Breast epithelium (tissue), 4 donors: ENCODE measurements at places on chromosomes 1 and 21. TPM values are rescaled to one million over a fixed set of nuclear protein-coding genes. Genes with fewer than 3 reads are reported as not detected.

GRCh38 chr1:147815503-147815902, 55.1 kb upstream of the GJA5 start:
- no peak overlapping the region for H3K27ac ChIP-seq
- no peaks in the 10 kb centered on the region for H3K36me3 ChIP-seq
- H3K27me3 ChIP-seq: no peaks in the 10 kb centered on the region
- no peaks in the 10 kb centered on the region for H3K4me1 ChIP-seq
- no peak overlapping the region for H3K4me3 ChIP-seq
- DNase-seq: no peak

Gene STUM
- total RNA-seq: 2.2 TPM

- H3K4me1 ChIP-seq: no peaks in the 10 kb centered on the region
- H3K4me3 ChIP-seq: no peak overlapping the region
- DNase-seq: no peak
Observed at GRCh38 chr1:60461925-60462595, 388.5 kb upstream of the C1orf87 start.

DNA sequence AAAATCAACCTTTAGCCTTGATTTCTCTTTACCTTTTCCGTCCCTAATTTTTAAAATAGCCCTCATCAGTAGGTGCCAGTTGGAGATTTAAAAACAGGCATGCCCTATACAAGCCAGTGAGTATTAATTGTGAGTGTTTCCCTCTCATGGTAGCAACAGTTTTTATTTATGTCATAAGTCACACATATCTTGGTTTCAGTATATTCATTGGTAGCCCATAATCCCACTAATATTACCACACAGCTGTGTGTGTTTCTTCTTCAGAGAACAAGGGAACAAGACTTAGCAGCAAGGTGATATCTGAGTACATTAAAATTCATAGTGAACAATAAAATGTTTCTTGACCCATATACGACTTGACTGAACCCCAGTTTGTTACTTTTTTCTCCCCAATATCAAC, 68.6 kb upstream of the HSPA13 start:
- H3K36me3 ChIP-seq: no peaks in the 10 kb centered on the region
- H3K27me3 ChIP-seq: no peaks in the 10 kb centered on the region
- no peak for DNase-seq

Gene CCDC190
- total RNA-seq: not detected

Gene MFSD2A
- 61.5 TPM for total RNA-seq

GRCh38 chr1:121525355-121525754, 340.6 kb downstream of the SRGAP2C start:
- no peak overlapping the region for H3K27ac ChIP-seq
- H3K4me1 ChIP-seq: no peaks in the 10 kb centered on the region
- H3K4me3 ChIP-seq: no peak overlapping the region
- H3K27me3 ChIP-seq: no peaks in the 10 kb centered on the region

DNA sequence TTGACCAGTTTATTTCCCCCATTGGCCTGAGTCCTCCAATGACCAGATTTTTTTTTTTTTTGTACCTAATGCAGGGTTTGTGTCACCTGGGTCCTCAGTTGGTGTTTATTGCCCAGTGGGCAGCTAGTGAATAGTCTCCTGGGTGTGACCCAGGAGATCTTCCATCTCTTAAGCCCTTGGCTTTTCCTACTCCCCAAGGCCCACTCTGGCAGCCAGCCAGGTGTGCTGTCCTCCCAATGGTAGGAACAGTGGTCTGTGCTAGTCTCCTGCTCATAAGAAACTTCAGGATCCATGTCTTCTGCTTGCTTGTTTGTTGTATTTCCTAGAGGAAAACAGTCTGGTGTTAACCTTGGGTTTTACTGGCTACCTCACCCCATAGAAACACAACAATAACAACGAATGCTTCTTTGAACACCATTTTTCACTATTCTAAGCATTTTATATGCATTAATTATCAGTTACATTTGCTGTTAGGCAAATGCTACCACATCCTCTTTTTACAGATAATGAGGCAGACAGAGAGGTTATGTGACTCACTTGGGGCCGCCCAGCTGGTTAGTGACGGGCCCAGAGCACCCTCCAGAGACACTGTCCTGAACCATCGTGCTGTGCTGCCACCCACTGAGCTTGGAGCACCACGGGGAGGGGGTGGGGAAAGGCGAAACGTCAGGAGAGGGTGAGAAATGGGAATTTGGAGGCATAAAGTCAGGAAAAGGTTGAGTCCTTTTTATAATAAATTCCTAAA, 107.5 kb downstream of the HIVEP3 start:
- H3K27ac ChIP-seq: no peak overlapping the region
- H3K27me3 ChIP-seq: no peaks in the 10 kb centered on the region
- H3K4me3 ChIP-seq: no peak overlapping the region
- no peaks in the 10 kb centered on the region for H3K4me1 ChIP-seq
- no peak for DNase-seq

GRCh38 chr21:34537838-34538237, 25.8 kb upstream of the KCNE1 start:
- H3K27me3 ChIP-seq: no peaks in the 10 kb centered on the region
- no peak for DNase-seq
- no peaks in the 10 kb centered on the region for H3K36me3 ChIP-seq
- H3K4me3 ChIP-seq: no peak overlapping the region
- no peaks in the 10 kb centered on the region for H3K4me1 ChIP-seq
- no peak overlapping the region for H3K27ac ChIP-seq

- H3K36me3 ChIP-seq: no peaks in the 10 kb centered on the region
- peaks cover under 1% of the 10 kb centered on the region for H3K27me3 ChIP-seq
- no peaks in the 10 kb centered on the region for H3K4me1 ChIP-seq
- no peak overlapping the region for H3K4me3 ChIP-seq
- no peak overlapping the region for H3K27ac ChIP-seq
Observed at GRCh38 chr1:152442301-152442700, 28.2 kb upstream of the CRNN start.

Gene UTS2
- not detected for total RNA-seq

- no peak overlapping the region for H3K4me3 ChIP-seq
- DNase-seq: no peak
- no peak overlapping the region for H3K27ac ChIP-seq
- no peaks in the 10 kb centered on the region for H3K36me3 ChIP-seq
Observed at GRCh38 chr1:211932231-211932932, 101.8 kb upstream of the LPGAT1 start.

Gene EDN2
- total RNA-seq: 2.3 TPM

DNA sequence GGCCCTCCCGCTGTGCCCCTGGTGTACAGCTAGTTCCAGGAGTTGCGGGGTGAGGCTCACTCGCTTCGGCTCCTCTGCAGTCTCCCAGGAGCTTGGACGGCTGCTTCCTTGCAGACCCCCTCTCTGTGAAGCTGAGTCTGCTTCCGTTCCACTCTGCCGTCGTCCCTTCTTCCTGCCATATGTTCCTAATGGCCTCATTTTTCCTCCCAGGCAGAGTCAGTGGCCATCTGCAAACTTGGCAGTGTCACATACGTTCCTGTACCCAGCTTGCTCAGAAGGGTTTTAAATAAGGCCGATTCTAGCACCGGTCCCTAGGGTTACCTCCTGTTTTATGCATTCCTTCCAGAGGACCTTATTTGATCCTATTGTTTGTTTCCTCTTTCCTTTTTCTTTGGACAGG, 21.3 kb downstream of the ACTL8 start:
- H3K27ac ChIP-seq: no peak overlapping the region
- H3K36me3 ChIP-seq: no peaks in the 10 kb centered on the region
- H3K27me3 ChIP-seq: no peaks in the 10 kb centered on the region
- DNase-seq: no peak
- no peaks in the 10 kb centered on the region for H3K4me1 ChIP-seq

GRCh38 chr1:62295921-62296491, 23.2 kb downstream of the KANK4 start:
- DNase-seq: no peak
- H3K27ac ChIP-seq: peak overlapping the region; percentile 26
- H3K27me3 ChIP-seq: no peaks in the 10 kb centered on the region

DNA sequence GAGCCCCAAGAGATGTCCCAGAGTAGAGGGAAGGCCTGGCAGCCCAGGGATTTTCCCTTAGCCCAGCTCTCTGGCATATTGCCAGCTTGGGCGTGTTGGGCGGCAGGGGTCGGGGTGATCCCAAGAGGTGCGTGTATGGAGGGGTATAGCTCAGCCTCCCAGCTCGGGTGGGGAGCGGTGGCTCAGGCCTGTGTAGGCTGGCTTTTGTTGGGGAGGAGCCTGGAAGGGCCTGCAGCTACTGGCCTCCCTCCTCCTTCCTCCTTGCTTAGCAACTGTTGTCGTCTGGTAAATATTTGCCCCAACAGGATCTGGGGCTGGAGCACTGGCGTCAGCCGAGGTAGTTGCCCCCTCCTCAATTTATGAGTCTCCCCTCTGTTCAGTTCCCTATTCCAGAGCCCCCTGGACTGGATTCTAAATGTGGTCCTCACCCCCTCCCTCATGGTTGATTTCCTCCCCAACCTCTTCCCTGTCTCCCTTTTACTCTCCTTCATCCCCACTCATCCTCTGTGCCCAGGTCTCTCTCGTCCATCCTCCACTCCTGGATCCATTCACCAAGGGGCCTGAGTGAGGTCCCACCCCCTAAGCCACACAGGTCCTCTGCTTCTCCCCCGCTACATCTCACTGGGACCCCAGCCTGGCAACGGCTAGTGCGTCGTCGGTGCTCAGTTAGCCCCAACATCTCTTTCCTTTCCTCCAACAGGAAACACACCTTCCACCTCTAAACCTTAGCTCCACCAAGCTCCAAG, 10.3 kb upstream of the LMNA start:
- peaks cover 39% of the 10 kb centered on the region for H3K4me1 ChIP-seq
- H3K27ac ChIP-seq: peak overlapping the region; percentile 99
- H3K36me3 ChIP-seq: no peaks in the 10 kb centered on the region

Gene TRIM17
- total RNA-seq: 9.5 TPM

DNA sequence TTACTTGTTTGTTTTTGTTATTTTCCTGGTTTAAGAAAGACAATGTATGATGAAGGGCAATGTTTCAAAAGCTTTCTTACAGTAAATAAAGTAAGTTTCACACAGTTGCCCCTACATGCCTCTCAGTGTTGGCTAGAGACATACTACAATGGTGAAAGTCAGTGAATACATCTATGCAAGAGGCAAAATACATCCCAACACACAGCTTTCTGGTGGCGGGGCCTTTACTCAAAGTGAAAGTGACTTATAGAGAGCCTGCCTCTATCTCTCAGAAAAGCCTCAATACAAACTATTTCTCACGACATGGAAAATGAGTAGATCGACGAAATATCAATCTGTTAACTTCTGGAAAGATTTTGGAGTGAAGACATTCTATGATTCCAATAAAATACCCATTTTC, 122.3 kb downstream of the SLC30A10 start:
- H3K4me1 ChIP-seq: no peaks in the 10 kb centered on the region
- H3K27ac ChIP-seq: no peak overlapping the region
- H3K4me3 ChIP-seq: no peak overlapping the region
- DNase-seq: no peak

DNA sequence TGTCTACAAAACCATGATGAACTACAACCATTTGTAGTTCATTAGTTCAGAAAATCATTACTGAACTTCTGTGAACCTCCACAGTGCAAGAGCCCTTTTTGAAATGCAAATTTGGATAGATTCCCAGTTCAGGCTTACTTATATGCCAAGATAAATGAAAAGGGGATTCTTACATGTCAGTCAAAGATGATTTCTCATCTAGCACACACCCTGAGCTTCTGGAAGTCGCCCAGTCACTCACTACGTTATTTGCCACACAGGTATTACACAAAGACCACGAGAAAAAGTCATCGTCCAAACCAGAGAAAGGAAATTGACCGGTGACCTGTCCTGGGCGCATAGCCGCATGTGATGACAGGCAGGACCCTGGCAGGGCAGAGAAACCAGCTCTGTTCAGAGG, 41.8 kb downstream of the ETS2 start:
- no peaks in the 10 kb centered on the region for H3K27me3 ChIP-seq
- H3K27ac ChIP-seq: no peak overlapping the region
- H3K4me3 ChIP-seq: no peak overlapping the region
- H3K4me1 ChIP-seq: no peaks in the 10 kb centered on the region
- no peaks in the 10 kb centered on the region for H3K36me3 ChIP-seq

DNA sequence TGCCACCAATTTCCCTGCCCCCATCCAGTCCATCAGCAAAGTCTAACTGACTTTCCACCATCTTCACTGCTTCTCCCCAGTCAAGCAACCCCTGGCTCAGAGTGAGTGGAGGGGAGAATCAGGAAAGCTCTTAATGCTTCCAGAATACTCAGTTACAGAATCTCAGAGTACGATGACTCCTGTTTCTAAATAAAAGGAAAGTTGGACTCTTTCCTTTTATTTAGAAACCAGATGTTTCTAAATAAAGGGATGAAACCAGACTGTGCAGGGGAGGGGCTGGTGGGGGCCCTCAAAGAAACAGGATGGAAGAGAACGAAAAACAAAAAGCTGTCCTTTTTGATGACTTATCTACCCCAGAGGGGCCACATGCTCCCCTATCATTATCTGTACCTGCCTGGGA, 85.2 kb upstream of the PPM1J start:
- H3K4me1 ChIP-seq: no peaks in the 10 kb centered on the region
- H3K36me3 ChIP-seq: no peaks in the 10 kb centered on the region
- no peak for DNase-seq
- no peaks in the 10 kb centered on the region for H3K27me3 ChIP-seq
- no peak overlapping the region for H3K4me3 ChIP-seq
- no peak overlapping the region for H3K27ac ChIP-seq

DNA sequence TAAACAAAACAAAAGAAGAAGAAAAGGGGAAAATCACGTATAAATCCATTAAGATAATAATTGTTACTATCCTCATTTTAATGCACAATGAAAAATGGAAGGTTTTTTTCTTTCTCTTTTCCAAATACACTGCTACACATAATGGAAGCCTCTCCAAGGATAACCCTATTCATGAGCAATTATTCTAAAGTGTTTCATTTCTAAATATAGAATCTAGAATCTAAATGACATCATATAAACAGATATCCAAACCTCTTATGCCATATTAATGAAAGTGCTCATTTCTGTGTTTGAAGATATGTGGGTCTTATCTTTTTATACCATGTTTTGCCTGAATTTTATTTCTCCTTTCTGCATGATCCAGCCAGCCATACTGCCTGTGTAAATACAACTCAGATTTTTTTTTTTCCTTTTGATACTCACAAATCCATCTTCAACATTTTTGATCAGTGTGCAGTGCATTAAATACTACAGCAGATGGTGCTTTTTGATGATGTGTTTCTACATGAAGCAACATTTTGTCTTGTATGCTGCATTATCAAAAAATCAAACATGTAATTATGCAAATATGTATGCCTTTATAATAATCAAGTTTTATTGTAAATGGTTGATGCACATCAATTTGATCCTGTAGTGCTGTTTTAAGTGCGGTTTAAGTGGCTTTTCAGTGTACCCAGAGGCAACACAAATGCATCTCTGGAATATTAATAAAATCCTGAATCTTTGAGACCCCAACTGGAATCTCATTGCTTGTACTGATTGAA, 625.6 kb upstream of the PTBP2 start:
- H3K27me3 ChIP-seq: no peaks in the 10 kb centered on the region
- DNase-seq: no peak
- H3K4me1 ChIP-seq: no peaks in the 10 kb centered on the region
- no peak overlapping the region for H3K27ac ChIP-seq

Gene AQP10
- total RNA-seq: not detected

Gene GNG12
- total RNA-seq: 100 TPM

Gene OR6K3
- not detected for total RNA-seq

Gene OR14K1
- 1.0 TPM for total RNA-seq
